ENCODE measurements at places on chromosomes 16 and 17.

GRCh38 chr16:31696968-31697743 is 169.5 kb downstream of the AHSP start:
- peak; percentile 55 for DNase-seq

DNA sequence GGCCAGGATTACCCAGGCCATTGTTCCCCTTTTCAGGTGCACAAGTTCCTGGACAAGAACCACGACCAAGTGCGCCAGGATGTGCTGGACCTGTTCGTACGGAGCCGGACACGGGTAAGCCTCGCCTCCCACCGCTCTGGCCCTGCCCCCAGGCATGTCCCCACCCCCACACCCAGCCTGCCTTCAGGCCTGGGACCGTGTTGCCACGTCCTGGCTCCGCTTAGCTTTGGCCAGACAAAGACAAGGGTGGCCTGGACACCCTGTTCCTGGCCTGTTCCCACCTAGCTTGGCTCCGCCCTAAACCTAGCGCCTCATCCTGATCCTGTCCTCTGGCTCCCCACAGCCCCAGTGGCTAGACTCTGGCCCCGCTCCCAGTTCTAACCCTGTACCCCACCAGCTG is 30.9 kb downstream of the MYO15A start:
- no peak for DNase-seq

DNA sequence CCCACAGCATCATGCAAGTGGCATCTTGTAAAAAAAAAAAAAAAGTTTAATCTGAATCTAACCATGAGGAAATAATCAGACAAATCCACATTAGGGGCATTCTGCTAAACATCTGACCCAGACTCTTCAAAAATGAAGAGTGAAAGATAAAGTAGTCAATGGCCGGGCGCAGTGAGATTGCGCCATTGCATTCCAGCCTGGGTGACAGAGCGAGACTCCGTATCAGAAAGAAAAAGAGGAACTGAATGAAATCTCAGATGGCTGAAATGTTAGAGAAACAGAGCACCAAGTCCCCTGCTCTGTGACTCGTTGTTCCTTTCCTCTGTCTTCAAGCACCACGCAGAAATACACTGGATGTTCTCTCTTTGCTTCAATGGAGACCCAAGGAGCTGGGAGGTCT is 12.7 kb upstream of the RNF135 start:
- DNase-seq = no peak

DNA sequence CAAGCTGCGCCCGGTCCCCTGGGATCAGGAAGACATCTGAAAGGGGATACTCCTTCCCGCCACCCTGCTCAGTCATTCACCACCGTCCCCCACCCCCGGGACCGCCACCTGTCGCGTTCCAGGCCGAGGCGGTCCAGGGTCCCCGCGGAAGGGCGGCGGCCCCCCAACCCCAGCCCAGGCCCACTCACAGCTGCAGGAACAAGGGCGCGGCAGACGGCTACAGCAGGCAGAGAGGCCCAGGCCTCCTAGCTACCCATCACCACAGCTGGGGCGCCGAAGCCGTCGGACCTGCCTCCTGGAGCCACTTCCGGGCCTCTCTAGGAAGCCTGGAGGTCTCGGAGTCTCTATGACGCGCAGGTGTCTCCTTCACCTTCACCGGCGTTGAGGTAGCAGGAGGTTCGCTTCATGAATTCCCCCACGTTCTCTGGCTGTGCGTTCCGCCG is at the start of gene SDR42E1:
SDR42E1 (minus strand) TSS at position 272 of the 443 bp plus-strand sequence. CDS start 10,612 bp downstream, outside the sequence.
- no peak for DNase-seq

DNA sequence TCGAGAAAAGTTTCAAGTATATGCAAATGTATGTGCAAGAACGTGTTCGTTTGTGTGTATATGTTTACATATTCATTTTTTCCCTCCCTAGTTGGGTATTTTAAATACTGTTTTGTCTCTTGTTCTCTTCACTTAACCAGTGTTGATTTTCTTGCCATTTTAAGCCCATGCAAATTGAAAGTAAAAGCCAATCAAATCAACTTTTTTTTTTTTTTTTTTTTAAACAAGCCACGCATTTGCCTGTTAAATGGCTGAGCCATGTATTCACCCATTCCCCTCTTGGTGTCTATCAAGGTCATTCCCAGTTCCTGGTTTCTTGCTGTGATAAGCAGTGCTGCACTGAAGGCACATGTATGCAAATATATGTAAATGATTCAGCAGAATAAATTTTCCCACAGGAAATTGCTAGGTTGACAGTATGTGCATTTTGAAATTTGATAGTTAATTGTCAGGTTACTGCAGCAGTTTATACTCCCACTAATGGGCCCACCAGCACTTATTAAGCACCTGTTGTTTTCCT is 12.2 kb downstream of the ABCC1 start:
- no peak for DNase-seq

DNA sequence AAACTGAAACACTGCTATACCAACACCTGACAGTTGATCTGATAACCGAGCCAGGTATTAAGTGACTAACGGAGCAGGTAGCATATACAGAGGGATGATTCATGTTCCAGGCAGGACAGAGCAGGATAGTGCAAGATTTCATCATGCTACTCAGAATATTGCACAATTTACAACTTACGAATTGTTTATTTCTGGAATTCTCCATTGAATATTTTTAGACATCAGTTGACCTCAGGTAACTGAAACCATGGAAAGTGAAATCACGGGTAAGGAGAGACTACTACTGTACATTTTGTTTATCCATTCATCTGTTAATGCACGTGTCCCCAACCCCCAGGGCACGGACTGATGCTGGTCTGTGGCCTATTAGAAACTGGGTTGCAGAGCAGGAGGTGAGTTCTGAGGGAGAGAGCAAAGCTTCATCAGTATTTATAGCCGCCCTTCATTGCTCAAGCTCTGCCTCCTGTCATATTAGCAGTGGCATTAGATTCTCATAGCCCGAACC is 14.5 kb upstream of the PPM1E start:
- peak; percentile 15 for DNase-seq

GRCh38 chr16:8110572-8111514 is 479.5 kb downstream of the TMEM114 start:
- no peak for DNase-seq

GRCh38 chr16:57863434-57864160 is 61.3 kb upstream of the KIFC3 start:
- peak; percentile 83 for DNase-seq

GRCh38 chr17:46770818-46771560 is 47.5 kb downstream of the WNT3 start:
- DNase-seq = peak; percentile 51

DNA sequence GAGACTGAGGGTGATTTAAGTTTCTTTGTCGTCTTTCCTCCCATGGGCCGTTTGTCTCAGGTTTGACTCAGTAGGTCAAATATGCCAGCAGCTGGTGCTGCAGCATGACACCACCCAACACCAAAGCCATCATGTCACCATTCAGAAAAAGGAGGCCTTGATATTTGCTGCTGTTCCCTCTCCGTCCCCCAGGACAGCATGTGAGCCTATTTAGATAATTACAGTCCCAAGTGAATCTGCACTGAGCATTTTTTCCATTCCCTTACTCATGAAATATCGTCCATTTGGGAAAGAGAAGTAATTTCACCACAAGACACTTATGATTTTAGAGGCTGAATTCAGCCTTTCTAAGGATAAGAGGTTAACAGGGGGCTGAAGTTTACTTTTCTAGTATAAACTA is 62.2 kb upstream of the ADORA2B start:
- no peak for DNase-seq

DNA sequence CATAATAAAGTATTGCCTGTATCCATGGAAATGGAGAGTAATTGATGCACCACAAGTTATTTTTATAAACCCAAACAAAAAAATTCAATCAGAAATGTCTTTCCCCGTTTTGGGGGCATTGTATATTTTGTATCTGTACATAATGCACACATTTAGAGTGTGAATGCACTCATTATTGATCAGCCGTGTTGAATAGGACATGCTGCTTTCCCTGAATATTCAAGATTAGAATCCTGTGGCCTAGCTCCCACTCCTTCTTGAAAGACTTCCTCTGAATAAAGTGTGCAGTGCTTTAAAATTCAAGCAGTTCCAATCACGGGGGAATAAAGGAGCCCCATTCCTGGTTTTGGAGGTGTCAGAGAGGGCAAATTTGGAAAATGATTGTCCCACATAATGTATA is 103.8 kb upstream of the TOX3 start:
- no peak for DNase-seq

GRCh38 chr17:10275418-10275817 is 77.0 kb upstream of the GAS7 start:
- no peak for DNase-seq

- no peak for DNase-seq
Measured at GRCh38 chr17:45222289-45222995, 757 bp downstream of the FMNL1 start.

DNA sequence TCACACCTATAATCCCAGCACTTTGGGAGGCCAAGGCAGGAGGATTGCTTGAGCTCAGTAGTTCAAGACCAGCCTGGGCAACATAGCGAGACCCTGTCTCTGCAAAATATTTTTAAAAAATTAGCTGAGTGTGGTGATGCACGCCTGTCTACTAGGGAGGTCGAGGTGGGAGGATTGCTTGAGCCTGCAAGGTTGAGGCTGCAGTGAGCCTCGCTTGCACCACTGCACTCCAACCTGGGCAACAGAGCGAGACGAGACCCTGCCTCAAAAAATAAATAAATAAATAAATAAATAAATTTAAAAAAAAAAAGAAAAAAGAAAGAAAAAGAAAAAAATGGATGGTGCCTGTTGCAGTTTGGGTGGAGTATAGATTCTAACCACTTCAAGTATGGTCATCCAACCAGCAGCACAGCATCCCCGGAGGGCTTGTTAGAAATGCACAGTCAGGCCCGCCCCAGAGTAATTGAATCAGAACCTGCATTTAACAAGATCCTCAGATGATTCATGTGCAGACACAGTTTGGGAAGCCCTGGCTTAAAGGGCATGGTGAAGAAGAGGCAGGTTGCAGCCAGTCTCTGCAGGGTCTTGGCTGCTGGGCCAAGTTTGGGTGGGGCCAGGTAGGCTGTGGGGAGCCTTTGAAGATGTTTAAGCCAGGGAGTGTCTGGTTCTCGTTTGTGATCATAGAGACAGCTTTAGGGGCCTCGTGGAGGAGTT is 40.8 kb downstream of the MRC2 start:
- DNase-seq = no peak

DNA sequence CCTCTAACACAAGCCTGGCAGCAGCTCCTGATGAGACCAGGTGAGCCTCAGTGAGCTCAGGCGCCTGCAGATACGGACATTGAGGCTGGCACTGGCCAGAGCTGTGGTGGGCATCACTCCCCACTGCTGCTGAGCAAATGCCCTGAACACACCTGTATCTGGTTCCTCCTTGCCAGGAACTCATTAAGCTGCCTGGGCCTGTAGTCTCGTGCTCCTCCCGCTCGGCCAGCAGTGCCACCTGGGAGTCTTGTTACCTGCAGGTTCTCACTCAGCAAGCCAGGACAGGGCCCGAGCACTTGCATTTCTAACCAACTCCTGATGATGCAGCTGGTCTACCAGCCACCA is 13.3 kb downstream of the EIF4A3 start:
- DNase-seq = no peak

GRCh38 chr17:17042851-17043460 is 699 bp downstream of the MPRIP start:
- DNase-seq = peak; percentile 75

DNA sequence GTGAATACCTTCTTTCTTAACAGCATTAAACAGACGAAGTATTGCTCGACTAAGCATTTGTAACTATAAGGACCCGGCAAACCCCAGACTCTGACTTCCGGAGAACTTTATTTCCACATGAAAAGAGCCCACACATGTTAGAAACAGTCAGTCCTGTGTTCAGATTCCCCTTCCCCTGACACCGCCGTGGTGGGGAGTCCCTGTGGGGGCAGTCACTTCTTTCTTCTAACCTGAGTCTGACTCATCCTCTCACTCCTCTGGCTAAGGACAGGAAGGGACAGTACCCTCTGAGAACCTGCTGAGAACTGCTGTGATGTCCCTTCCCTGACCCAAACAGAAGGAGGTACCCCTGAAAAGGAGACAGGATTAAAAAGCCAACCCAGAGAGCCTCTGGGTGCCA is 165.1 kb downstream of the XYLT1 start:
- no peak for DNase-seq

DNA sequence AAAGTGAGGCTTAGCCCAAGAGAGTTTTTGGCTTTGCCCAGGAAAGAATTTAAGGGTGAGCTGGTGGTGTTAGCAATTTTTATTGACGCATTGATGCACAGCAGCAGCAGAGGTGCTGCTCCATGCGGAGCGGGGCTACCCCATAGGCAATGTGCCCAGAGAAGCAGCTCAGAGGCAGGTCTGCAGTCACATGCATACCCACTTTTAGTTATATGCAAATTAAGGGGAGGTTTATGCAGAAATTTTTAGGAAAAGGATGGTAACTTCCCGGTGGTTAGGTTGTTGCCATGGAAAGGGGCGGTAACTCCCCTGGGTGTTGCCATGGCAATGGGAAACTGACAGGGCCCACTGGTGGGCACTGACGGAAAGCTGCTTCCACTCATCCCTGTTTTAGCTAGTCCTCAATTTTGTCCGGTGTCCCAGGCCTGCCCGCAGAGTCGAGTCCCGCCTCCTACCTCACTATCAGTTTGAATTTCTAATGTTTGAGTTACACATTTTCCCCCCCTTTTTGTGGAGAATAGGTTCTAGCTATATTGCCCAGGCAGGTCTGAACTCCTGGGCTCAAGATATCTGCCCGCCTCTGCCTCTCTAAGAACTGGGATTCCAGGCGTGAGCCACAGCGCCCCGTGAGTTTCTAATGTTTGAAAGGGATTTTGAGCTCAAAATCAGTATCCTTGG is 10.4 kb upstream of the GJD3 start:
- DNase-seq = no peak

DNA sequence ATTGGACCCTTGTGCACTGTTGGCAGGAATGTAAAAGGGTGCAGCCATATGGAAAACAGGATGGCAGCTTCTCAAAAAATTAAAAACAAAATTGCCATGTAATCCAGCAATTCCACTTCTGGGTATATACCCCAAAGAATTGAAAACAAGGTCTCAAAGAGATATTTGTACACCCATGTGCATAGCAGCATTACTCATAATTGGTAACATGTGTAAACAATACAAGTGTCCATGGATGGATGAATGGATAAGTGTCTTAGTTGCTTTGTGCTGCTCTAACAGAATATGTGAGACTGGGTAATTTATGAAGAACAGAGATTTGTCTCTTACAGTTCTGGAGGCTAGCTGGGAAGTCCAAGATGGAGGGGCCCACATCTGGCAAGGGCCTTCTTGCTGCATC is 3.8 kb upstream of the RUNDC3A start:
- no peak for DNase-seq

- DNase-seq = no peak
Measured at GRCh38 chr16:8326232-8326631, 264.1 kb downstream of the TMEM114 start.

- DNase-seq = no peak
Measured at GRCh38 chr17:61605692-61606091, 14.7 kb upstream of the NACA2 start.

- no peak for DNase-seq
Measured at GRCh38 chr16:88491560-88492310, 38.7 kb downstream of the ZFPM1 start.

GRCh38 chr17:27471321-27472269 is 15.3 kb downstream of the KSR1 start:
- no peak for DNase-seq

DNA sequence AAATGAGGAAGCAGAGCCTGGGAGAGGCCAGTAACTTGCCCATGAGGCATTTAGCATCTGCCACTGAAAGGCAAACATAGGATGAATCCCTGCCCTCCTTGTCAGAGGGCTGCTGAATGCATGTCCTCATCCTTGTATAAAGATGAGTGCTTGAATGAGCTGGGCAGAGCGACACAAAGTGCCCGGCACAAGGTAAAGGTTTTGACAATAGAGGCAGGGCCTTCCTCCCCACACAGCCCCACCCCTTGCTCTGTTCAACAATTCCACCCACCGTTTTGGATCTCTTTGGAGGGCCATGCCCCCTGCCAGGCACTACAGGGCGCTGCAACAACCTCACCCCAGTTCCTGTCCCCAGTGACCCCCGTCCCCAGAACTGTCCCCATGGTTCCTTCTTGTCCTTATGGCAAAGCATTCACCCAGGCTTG is 1.4 kb upstream of the KRT19 start:
- no peak for DNase-seq
